Right cardiac atrium (tissue), 5 donors: ENCODE measurements at places on chromosomes 5 and 9. TPM values are rescaled to one million over a fixed set of nuclear protein-coding genes. Genes with fewer than 3 reads are reported as not detected.

The CKS2 gene
- total RNA-seq: 2.8 TPM

The GABRA6 gene
- total RNA-seq: not detected

The TAF1L gene
- not detected for total RNA-seq

The LEAP2 gene
- total RNA-seq: 1.5 TPM

The ENTPD8 gene
- not detected for total RNA-seq

The DDX4 gene
- not detected for total RNA-seq

The SPINK5 gene
- 0.94 TPM for total RNA-seq

The SPATA31A3 gene
- not detected for total RNA-seq

The HAVCR2 gene
- total RNA-seq: 5.2 TPM

The ASPN gene
- 9.8 TPM for total RNA-seq

The CCL28 gene
- total RNA-seq: 2.0 TPM

The ARRDC1 gene
- 13.7 TPM for total RNA-seq

The BTNL8 gene
- not detected for total RNA-seq

The PNPLA7 gene
- 7.7 TPM for total RNA-seq

The PCDHA4 gene
- 0.14 TPM for total RNA-seq

The DRD1 gene
- total RNA-seq: not detected

The PRDM9 gene
- total RNA-seq: not detected

The AGPAT2 gene
- total RNA-seq: 92.0 TPM

The PRELID2 gene
- total RNA-seq: 48.1 TPM

The NTNG2 gene
- total RNA-seq: 15.8 TPM

The FAM163B gene
- total RNA-seq: 5.4 TPM

The CAPSL gene
- not detected for total RNA-seq

The OR2S2 gene
- total RNA-seq: not detected

The PCDHB2 gene
- 1.4 TPM for total RNA-seq

The PCDHB12 gene
- 1.7 TPM for total RNA-seq
